HCT116 (cell line): ENCODE measurements at places on chromosomes 7 and 10. TPM values are rescaled to one million over a fixed set of nuclear protein-coding genes. Genes with fewer than 3 reads are reported as not detected.

The INTS15 gene
- total RNA-seq = 24.3 TPM

The TYSND1 gene
- 13.6 TPM for total RNA-seq

The SPDYE2 gene
- total RNA-seq = not detected

The LLCFC1 gene
- total RNA-seq = not detected

The ORAI2 gene
- total RNA-seq = 13.2 TPM

The OR6V1 gene
- total RNA-seq = not detected

The CYP2C8 gene
- 0.47 TPM for total RNA-seq

The MYOF gene
- 250 TPM for total RNA-seq

The SLC13A4 gene
- total RNA-seq = 0.30 TPM

The CHAT gene
- not detected for total RNA-seq

The POMZP3 gene
- total RNA-seq = 20.1 TPM

DNA sequence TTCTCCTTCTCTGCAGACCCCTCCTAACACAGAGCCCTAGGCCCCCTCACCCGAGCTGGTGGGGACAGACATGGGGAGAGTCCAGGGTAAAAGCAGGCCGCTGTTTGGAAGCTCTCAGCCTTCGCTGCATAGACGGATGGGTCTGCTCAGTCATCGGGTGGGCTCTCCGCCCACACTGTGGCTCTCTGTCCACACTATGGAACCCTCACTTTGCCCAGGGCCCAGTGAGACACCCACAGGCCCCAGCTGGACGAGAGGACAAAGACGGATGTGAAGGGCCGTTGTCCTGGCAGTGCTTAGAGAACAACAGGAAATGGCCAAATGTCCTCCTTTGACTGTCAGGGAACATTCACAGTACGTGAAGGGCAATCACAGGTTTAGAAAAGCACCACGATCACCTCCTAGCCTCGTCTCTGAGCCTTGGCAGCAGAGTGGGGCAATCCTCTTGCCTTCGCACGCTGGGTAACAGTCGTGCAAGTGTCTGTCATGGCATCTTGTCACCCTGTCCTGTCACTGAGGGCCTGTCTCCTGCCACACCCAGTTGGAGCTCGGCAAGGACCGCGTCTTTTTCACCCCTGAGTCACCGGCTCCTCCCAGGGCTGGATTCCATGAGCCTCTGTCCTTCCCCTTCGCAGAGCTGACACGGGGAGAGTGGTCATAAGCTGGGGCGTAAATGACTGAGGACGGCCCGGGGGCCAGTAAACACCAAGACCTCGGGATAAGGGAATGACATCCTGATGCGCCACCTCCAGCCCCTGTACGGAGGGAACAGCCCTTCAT, 80.6 kb downstream of the PRKAG2 start:
- DNase-seq = peak; percentile 86
- H3K4me3 ChIP-seq = peak overlapping the region; percentile 21
- H3K27me3 ChIP-seq = no peaks in the 10 kb centered on the region
- peaks cover 53% of the 10 kb centered on the region for H3K4me1 ChIP-seq

DNA sequence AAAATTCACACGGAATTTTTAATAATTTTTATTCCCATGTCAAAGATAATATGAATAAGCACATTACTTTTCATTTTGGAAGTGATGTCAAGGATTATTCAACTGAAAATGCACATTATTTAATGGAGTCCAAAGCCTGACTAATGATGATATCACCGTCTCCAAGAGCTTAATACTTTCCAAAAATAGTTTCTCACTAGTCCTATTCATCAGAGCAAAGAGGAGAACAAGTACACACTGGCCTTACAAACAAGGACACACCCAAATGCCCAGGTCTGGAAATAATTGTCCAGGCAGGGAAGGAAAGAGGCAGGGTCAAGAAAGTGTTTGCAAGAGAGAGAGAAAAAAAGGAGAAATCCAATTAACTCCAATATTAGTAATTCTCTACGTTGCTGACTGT, 216.8 kb upstream of the CCDC6 start:
- H3K36me3 ChIP-seq = no peaks in the 10 kb centered on the region
- H3K27me3 ChIP-seq = no peaks in the 10 kb centered on the region
- peak; percentile 50 for DNase-seq
- H3K4me3 ChIP-seq = no peak overlapping the region
- no peaks in the 10 kb centered on the region for H3K4me1 ChIP-seq

DNA sequence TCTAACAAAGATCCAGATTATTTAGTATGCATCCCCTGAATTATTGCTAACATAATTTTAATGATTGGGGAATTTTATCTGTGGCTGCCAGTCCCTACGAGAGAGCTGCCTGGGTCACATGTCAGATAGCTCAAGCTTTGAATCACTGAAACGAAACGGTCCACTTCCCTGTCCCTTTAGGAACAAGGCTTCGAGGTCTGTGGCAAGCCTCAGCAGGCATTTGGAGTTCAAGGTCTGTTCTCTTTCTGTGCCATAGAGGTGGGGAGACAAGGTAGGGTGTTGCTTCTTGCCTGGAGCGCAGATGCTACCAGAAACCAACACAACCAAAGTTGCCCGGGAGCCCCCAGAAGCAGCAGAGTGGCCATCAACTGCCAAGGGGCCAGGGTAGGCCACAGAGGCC, 13.9 kb upstream of the SH2D4B start:
- DNase-seq = no peak
- no peaks in the 10 kb centered on the region for H3K4me1 ChIP-seq

DNA sequence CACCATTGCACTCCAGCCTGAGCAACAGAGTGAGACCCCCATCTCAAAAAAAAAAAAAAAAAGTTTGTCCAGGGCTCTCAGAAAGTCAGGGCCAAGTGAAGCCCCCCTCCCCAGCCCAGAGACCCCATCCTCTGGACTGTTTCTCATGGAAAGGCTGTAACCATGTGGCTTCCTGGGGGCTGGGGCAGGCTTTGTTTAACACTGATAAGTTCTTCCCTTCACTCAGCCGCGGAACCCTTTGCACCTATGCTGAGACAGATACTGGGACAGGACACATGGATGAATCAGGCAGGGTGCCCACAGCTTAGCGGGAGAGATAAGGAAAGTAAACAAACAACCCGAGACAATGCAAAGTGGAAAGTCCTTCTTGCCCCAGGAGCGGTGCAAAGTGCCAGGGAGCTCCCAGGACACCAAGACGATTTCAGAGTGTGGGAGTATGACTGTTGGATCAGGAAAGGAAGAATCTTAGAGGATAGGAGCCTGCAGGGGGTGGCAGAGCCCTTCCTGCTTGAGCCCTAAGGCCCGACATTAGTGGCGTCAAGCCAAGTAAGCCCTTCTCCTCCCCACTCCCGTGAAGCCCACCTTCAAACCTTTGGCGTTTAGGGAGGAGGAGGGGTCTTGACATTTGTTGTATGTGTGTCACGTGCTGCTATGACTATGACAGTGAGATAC, 11.6 kb downstream of the MLXIPL start:
- H3K4me1 ChIP-seq = peaks cover 28% of the 10 kb centered on the region
- H3K4me3 ChIP-seq = no peak overlapping the region
- H3K27ac ChIP-seq = peak overlapping the region; percentile 27; the same call in 1 of the 2 replicates
- H3K27me3 ChIP-seq = no peaks in the 10 kb centered on the region
- no peak for DNase-seq

GRCh38 chr7:106216517-106216922, 68.3 kb downstream of the NAMPT start:
- H3K27ac ChIP-seq = peak overlapping the region; percentile 58
- H3K27me3 ChIP-seq = no peaks in the 10 kb centered on the region
- peak; percentile 91 for DNase-seq
- no peaks in the 10 kb centered on the region for H3K36me3 ChIP-seq
- H3K4me3 ChIP-seq = peak overlapping the region; percentile 15; the same call in 1 of the 2 replicates

- H3K27ac ChIP-seq = no peak overlapping the region
- H3K4me3 ChIP-seq = no peak overlapping the region
- H3K4me1 ChIP-seq = no peaks in the 10 kb centered on the region
- DNase-seq = no peak
- no peaks in the 10 kb centered on the region for H3K36me3 ChIP-seq
Observed at GRCh38 chr10:116540814-116541213, 4.9 kb upstream of the PNLIP start.

DNA sequence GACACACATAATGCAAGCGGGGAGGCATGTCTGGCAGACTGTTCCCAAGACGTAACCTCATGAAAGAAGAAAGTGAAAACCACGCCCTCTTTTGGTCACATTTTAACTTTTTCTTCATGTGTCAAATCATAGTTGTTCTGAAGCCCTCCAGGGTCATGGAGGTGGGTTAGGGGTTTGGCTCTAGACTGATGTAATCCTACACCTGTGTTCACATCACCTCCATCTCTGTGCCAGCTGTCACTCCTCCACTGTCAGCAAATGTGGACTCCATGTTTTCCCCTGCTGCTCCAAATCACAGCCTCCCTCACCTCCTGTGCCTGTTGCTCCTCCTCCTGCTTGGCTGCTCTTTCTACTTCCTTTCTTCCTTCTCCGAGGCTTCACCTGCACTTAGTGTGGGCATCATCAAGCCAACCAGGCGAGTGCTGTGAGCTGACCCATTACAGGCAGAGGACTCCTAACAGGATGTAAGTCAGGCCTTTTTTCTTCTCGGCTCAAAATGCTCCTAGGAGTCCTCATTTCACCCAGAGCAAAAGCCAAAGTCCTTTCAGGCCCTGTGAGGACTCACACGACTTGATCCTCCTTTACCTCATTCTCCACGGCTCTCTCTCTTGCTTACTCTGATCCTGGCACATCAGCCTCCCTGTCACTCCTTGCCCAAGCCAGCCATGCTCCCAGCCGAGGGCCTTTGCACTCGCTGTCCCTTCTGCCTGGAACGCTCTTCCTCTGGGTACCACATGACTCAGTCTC, 66.4 kb upstream of the IFRD1 start:
- H3K27me3 ChIP-seq = no peaks in the 10 kb centered on the region
- H3K36me3 ChIP-seq = no peaks in the 10 kb centered on the region
- H3K27ac ChIP-seq = no peak overlapping the region
- H3K4me1 ChIP-seq = no peaks in the 10 kb centered on the region

DNA sequence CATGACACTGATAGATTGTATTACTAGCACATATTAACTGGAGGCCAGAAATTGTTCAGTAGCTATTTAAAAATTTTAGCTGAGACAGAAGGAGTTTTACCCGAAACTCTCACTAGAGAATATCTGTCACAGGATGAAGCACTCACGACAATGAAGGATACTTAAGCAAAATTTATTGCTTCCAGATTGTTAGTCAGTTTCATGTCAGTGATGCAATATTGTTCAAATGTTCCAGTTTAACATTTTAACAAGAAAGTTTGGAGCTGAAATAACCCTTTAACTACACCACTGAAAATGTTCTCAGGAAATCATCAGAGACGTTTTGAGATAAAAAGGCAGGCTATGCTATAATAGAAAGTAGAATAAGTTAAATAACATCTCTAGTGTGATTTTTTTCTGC, 15.0 kb upstream of the CADPS2 start:
- DNase-seq = no peak
- no peak overlapping the region for H3K27ac ChIP-seq
- H3K27me3 ChIP-seq = no peaks in the 10 kb centered on the region
- no peak overlapping the region for H3K4me3 ChIP-seq
- no peaks in the 10 kb centered on the region for H3K36me3 ChIP-seq
- H3K4me1 ChIP-seq = no peaks in the 10 kb centered on the region

- H3K36me3 ChIP-seq = no peaks in the 10 kb centered on the region
- H3K27ac ChIP-seq = no peak overlapping the region; the same call in 1 of the 2 replicates
- peaks cover 6% of the 10 kb centered on the region; the same call in 1 of the 2 replicates for H3K4me1 ChIP-seq
- peak overlapping the region; percentile 46; the same call in 1 of the 2 replicates for H3K4me3 ChIP-seq
- H3K27me3 ChIP-seq = no peaks in the 10 kb centered on the region
- no peak for DNase-seq
Observed at GRCh38 chr7:140230516-140230860, 53.7 kb upstream of the KDM7A start.

- no peak overlapping the region for H3K27ac ChIP-seq
- H3K27me3 ChIP-seq = no peaks in the 10 kb centered on the region
- no peak overlapping the region for H3K4me3 ChIP-seq
- H3K4me1 ChIP-seq = peaks cover 4% of the 10 kb centered on the region; the same call in 1 of the 2 replicates
- DNase-seq = no peak
- no peaks in the 10 kb centered on the region for H3K36me3 ChIP-seq
Observed at GRCh38 chr10:88270061-88270808, 312.9 kb downstream of the RNLS start.

DNA sequence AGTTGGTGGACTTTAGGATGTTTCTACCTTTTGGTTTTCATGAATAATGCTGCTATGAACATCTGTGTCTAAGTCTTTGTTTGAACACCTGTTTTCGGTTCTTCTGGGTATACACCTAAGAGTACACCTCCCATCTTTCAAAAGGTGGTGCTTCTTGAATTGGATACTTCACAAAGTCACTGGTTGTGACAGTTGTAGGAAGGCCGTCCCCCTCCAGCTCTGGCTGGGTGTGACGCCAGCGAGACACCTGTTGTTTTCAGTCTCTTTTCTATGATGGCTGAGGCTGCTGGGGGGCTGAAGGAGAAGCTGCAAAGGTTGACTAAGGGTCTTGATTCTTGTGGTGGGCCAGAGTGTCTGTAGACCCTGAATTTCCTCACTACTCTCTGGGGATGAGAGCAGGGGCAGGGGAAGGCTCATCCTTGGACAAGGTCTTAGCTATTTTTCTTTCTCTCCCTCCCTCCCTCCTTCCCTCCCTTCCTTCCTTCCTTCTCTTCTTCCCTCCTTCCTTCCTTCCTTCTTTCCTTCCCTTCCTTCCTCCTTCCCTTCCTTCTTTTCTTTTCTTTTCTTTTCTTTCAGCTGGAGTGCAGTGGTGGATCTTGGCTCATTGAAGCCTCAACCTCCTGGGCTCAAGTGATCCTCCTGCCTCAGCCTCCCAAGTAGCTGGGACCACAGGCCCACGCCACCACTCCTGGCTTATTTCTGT, 5.6 kb downstream of the NEURL1 start:
- no peak overlapping the region for H3K27ac ChIP-seq
- peaks cover 6% of the 10 kb centered on the region for H3K4me1 ChIP-seq
- no peak overlapping the region for H3K4me3 ChIP-seq
- DNase-seq = no peak
- no peaks in the 10 kb centered on the region for H3K36me3 ChIP-seq

DNA sequence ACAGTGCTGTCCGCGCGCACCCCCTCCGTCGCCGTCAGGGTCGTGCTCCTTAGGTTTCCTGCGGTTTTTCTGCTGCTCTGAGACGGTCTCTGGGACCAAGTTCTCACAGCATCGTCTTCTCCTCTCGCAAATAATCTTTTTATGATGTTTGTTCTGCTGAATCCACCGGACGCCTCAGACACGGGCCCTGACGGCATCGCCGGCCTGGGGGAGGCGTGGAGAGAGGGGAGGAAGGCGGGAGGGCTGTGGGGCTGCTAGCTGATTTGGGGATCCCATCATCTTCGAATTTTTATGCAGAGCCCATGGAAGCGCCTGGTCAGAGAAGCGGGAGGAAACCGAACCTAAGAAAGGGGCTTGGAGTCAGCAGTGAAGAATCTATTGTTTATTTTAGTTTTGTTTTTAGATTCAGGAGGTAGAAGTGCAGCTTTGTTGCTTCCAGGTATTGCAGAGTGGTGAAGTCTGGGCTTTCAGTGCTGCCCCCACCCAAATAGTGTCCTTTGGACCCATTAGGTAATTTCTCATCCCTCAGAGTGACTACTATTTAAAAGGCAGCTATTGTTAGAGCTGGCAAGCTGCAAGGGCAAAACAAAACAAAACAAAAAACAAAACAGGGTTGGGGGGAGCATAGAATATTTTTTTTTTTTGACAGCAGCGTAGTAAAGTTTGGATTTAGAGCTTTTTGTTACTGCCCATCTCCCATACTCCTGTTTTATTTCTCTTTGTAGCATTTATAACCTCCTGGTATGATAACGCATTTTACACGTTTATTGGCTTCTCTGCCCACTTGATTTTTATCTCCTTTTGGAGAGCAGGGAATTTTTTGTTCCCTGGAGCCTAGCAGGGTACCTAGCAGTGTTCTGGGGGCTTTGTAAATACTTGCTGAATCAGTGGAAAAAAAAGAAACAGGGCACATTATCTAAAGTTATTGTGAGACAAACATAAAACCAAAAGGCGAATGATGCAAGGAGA, 92.6 kb downstream of the SPAG6 start:
- no peaks in the 10 kb centered on the region for H3K27me3 ChIP-seq
- H3K36me3 ChIP-seq = no peaks in the 10 kb centered on the region
- peaks cover 53% of the 10 kb centered on the region for H3K4me1 ChIP-seq
- no peak for DNase-seq
- H3K27ac ChIP-seq = peak overlapping the region; percentile 91
